Stimulated activated CD4-positive, alpha-beta T cell treated with anti-CD3 and anti-CD28 coated beads, Interleukin-1b, Interleukin-23, amount 100 ng/mL, for 1 hour (primary cell): ENCODE measurements at places on chromosomes 1 and 21.

- no peak for DNase-seq
These were observed 183.2 kb downstream of the MRPL39 start for GRCh38 chr21:25424048-25424447.

GRCh38 chr1:41882068-41882477 is 36.6 kb downstream of the HIVEP3 start:
- no peak for DNase-seq

GRCh38 chr1:67564193-67564592 is 120.8 kb upstream of the GADD45A start:
- DNase-seq: no peak

- no peak for DNase-seq
These were observed 77.1 kb upstream of the IPO9 start for GRCh38 chr1:201751872-201752271.

DNA sequence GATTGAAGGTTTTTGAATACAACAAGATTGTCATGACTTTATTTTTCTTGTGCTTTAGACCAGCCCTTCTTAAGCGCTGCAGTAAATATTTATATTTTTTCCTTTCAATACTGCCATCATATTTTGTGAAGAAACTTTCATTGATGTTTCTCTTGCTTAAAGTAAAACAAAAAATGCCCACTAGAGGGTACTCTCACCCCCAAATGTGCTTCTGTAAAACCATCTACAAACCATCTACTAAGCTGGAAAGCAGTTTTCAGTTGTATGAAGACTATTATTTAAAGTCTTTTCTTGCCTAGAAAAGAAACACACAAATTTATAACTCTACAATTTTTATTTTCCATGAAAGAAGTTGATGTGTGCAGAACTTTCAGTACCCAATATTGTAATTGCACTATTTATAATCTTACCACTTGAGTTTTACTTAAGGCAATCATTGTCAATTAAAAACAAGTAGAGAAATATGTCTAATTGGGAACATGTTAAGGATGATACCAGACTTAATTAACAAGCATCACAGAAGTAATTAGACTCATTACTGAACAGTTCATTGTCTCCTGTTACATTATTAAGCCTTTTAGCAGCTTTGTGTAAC is 10.7 kb downstream of the LEPR start:
- no peak for DNase-seq

GRCh38 chr1:161718559-161719324 is 2.6 kb upstream of the FCRLB start:
- no peak for DNase-seq

GRCh38 chr21:18318156-18318555 is 73.5 kb downstream of the CHODL start:
- DNase-seq: no peak

GRCh38 chr21:16205527-16205926 is 475.7 kb downstream of the USP25 start:
- no peak for DNase-seq

GRCh38 chr1:51236531-51237350 is 668 bp downstream of the RNF11 start:
- no peak for DNase-seq

DNA sequence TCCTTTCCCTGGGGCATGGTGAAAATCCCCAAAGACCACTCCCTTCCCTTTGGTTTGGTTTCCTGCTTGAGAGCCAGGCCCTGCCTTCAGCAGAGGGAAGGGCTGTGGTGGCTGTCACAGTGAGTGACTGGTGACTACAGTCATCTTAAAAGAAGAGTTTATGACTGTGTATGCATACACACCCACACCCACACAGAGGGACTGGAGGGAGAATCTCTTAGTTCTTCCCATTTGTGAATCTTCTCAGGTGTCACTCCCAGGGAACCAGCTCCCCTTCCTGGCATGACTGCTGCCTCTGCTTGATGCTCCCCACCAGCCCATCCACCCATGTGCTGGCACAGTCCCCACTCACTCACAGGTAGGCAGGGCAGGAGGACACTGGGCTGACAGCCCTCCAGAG is 3.9 kb upstream of the KCNA2 start:
- no peak for DNase-seq

DNA sequence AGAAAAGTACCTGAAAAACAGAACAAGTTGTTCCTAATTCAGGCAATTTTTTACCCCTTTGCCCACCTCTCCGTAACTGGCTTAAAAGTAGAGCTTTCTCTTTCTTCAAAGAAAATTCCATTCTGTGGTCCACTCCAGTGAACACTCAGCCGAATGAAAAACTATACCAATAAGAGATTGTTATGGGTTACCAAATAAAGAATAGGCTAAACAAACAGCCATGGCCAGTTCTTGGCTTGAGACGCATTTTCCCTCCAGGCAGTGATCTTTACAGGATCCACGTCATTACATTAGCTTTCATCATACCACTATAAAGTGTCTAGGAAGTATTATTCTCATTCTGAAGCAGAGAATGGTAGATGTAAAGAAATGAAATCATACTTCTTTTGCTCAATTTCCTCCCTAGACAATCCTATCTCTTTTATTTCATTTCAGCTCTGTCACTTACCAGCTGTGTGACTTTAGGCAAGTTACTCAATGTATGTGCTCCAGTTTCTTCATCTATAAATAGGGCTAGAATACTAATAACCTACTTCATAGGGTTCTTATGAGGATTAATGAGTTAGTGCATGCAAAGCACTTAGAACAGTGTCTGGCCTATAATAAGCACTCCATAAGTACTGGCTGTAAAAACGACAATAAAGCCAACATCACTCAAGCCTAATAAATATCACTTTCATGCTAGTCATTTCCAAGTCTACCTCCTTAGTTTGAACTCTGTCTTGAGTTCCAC is 26.5 kb upstream of the TRIM45 start:
- no peak for DNase-seq

DNA sequence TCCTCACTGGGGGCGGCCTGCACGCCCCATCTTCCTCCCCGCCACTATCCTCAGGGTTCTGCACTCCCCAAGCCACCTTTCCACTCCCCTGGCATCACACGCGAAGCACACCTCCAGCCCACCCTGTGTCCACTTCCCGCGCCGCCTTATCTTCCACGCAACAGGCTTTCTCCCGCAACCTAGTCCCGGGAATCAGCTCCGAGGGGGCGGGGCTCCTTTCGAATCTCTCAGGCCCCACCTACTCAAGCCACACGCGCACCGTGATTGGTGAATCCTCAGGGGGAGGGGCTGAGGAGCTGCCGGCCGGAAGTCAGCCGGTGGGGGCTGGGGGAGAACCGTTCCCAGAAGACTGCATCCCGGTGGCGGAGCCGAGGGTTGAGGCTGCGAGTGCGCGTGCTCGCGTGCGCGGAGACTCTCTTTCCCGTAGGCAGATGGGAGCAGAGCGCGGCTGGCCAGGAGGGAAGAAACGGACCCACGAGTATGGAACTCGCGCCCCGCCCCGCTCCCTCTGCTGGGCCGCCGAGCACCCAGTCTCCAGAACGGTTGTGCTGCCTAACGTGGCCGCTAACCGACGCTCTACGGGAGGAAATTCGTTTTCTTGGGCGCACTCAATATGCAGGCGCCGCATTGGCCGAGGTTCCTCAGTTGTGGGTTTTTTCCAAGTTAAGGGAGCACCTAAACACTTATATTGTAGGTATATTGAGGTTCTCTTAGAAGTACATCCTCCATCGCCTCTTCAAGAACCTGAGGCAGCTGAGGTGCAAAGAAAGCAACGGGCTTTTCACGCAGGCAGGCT is at the start of gene PSRC1:
Gene PSRC1 (minus strand): TSS at position 194 of the 796 bp plus-strand sequence.
- peak; percentile 68 for DNase-seq

GRCh38 chr21:38264571-38264970 is 7.8 kb downstream of the KCNJ15 start:
- no peak for DNase-seq

DNA sequence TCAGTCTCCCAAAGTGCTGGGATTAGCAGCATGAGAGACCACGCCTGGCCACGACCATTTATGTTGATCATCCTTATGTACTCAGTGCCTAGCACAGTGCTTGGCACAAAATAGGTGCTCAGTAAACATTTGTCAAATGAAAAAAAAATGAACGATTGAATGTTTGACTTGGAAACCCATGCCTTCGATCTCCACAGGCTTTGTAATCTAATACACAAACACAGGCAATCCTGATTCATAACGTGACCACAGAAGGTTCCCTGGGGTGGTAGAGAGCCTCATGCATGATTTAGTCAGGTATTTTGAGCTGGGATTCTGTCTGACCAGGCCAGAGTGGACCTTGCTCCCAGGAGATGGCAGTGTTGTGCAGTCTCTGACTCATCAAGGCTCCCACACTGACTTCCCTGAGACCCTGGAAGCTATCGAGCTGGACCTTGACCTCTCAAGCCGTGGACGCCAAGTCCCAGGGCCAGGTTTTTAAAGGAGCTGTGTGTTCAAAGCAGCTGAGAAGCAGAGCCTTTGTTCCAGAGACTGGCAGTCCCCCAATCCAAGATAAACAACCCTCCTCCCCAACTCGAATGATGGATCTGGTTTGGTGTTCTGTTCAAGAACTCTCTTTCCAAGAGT is 81.1 kb downstream of the PGM1 start:
- DNase-seq: no peak

GRCh38 chr1:30040081-30041019 is 683.0 kb downstream of the MATN1 start:
- DNase-seq: no peak

DNA sequence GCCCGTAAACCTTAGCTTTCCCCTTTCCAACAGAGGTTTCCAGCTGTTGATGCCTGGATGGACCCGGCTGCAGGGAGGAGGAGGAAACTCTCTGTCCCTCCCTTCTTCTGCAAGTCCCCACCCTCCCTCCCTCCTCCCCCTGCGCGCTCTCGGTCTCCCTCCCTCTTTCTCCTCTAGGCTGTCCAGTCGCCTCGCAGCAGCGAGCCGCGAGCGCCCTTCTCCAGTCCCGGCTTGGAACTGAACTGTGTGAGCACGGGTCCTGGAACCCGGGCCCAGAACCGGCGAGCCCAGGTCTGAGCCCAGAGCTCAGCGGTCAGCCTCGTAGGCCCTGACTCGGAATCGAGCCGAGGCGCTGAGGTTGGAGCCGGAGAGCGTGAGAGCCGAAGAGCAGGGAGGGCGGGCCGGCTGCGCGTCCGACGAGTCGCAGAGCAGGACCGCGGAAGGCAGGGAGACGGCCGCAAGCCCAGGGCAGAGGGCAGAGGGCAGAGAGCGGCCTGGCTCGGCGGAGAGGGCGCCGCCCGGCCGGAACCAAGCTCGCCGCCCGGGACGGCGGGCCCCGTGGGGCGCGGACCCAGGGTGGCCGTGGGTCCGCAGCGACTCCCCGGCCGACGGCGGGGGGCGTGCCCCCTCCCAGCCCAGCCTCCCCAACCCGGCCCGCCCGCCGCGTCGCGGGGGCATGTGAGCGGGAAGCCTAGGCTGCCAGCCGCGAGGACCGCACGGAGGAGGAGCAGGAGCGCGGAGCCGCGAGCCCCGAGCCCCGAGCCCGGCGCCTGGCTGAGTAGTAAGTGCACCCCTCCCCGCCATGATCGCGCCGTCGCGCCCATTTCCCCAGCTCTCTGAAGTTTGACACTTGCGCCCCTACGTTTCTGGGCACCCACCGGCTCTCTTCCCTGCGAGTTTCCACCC is at the start of gene SOX13:
Gene SOX13 (plus strand): TSS at position 185 of the 906 bp plus-strand sequence. CDS start 39,801 bp downstream, outside the sequence.
- no peak for DNase-seq

DNA sequence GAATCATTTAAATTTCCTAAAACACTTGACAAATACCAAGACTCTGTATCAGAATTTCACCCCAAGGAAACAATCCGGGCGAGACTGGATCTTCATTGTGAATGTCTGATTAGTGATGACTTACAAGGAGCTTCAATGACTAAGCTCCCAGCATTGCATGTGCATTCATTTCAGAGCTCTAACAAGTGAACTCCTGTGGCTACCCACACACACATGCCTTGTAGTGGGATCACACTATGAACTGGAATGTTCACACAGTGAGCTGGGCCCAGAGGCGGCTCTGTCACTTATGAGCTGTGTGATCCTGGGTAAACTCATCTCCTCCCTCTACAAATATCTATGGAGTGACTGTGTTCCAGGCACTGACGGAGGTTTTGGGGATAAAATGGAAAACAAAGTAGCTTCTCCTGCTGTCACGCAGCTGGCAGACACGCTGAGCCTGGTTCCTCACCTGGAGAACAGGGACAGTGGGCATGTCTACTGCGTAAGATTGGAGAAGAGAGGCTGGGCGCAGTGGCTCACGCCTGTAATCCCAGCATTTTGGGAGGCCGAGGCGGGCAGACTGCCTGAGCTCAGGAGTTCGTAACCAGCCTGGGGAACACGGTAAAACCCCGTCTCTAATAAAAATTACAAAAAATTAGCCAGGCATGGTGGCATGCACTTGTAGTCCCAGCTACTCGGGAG is 56.9 kb downstream of the CLSTN1 start:
- no peak for DNase-seq

DNA sequence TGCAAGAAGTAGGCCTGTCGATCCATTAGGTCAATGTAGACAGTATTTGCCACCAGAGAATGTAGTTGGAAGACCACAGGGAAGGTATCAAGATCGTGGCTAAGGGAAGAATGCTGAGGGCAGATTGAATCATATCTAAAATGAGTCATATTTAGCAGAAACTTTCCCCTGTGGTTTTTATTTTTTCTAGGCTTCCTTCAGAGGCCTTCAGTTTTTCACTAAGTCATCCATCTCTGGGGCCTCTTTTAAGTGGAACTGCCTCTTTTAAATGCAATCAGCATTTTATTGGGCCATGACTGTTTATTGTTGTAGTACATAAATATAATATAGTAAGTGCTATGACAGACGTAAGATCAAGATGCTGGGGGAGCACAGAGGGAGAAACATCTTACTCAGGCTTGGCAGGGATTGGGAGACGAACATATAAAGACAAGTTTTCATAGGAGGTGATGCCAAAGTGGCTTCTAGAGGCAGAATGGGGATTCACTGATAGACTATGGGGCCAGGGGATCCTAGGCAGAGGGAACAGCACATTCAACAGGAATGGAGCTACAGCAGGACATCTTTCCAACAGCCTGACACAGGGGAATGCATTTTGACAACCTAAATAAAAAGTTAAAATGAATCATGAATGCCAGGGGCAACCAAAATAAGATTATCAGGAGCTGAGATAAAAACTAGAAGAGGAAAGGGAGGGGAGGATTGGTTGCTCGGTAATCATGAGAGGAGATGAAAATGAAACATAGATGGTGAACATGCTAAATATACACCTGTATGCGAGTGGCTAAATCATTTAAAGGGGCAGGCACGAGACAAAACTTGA is 20.1 kb downstream of the UBE2U start:
- DNase-seq: no peak

GRCh38 chr1:4106731-4107130 is 206.7 kb upstream of the C1orf174 start:
- no peak for DNase-seq

GRCh38 chr21:45588871-45589491 is 46.7 kb upstream of the SLC19A1 start:
- DNase-seq: no peak

GRCh38 chr1:31497601-31498000 is 78.7 kb upstream of the TINAGL1 start:
- no peak for DNase-seq

GRCh38 chr1:216961516-216961915 is 238.3 kb upstream of the ESRRG start:
- DNase-seq: no peak

- DNase-seq: no peak
These were observed 127.8 kb downstream of the NTMT2 start for GRCh38 chr1:170273291-170274130.
